ENCODE measurements at places on chromosomes 16 and 17.

DNA sequence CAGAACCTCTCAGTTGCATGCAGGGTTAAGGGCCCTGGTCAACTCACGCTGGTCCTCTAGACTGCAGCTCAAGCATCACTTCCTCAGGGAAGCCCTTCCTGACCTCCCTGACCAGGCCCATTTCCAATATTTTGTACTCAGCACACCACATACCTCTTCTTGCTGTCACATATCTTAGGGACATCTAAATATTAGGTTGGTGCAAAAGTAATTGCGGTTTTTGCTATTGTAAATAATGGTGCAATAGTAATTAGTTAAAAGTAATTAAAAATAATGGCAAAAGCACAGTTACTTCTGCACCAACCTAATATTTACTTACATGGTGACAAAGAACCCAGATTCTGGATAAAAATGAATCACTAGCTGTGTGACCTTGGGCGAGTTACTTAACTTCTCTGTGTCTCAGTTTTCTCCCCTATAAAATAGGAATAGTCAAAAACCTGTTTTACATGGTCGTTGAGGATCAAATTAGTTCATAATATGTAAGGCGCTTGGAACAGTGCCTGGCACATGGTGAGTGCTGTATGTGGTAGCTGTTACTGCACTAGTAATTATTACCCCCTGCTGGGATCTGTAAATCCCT is 177.4 kb downstream of the PRKCB start:
- no peak for DNase-seq

- DNase-seq: no peak
These were observed 398.9 kb downstream of the PMP22 start for GRCh38 chr17:14866266-14866665.

DNA sequence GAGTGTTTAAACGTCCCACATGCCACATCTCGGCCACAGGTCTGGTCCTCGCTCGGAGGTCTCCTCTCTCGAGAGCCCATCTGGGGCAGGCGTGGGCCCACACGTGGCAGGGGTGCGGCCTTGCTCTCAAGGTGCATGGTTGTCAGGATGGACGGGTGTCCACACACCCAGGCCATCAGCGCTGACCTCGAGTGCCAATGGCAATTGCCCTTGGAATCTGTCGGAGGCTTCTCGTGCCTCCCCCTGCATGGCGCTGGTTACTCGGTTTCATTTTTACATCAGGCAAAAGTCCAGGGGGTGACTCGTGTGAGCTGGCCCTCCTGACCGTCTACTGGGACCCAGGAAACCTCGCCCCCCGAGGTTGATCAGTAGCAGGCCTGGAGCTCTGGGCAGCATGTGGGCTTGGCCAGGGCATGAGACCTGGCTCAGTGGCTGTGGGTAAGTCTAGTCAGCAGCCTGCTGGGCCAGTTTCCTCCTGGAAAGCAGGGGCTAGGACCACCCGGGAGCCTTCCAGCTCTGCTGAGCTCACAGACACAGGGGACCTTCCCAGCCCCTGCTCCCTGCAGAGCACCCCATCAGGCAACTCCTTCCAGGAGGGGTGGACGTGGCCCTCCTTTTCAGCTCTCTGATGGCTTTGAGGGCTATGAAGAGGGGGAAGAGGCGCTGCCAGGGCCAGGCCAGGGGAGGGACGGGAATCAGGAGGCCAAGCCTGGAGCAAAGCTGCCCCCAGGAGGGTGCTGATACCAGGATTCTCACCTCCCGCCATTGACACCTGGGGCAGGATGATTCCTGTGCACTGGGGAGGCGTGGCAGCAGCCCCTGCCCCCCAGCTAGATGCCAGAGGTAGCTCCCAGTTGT is 3.7 kb upstream of the ZNF469 start:
- DNase-seq: no peak

DNA sequence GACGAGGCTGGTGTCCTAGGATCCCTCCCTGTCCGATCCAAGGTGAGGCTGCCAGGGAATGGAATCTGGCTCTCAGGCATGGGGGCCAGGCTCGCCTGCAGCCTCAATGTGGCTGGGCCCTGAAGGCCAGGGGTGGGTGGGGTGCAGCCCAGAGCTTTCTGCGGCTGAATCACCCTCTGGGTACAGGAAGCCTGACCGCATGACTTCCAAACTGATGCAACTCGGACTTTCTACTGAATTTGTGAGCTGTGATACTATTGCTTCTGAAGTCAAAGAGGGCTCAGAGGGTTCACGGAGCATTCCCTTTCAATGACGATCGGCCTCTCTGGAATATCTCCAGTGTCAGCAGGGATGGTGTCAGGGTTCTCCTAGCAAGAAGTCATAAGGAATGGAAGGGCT is 123.7 kb downstream of the METRNL start:
- no peak for DNase-seq

GRCh38 chr16:65065031-65065430 is 56.8 kb downstream of the CDH11 start:
- no peak for DNase-seq
